CD4-positive, alpha-beta T cell treated with Interleukin-1 beta for 1 hour (primary cell): ENCODE measurements at places on chromosomes 2 and 18.

DNA sequence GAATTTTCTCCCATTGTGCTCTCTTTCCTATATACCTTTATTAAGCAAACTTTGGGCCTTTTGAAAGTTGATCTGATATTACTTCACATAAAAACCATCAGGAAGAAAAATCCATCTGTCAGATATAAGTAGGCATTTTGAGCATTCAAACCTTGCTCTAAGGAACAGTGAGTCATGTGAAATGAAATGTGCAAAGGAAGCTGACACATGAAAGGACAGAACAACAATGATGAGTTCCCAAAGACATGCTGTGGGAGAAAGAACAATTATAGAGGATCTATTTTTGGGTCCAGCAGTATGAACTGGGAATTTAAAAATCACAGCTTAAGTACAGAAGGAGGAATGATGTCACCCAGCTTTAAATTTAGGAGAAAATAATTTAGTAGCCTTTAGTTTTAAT lies 18.1 kb downstream of the CALCRL start:
- no peak for DNase-seq

DNA sequence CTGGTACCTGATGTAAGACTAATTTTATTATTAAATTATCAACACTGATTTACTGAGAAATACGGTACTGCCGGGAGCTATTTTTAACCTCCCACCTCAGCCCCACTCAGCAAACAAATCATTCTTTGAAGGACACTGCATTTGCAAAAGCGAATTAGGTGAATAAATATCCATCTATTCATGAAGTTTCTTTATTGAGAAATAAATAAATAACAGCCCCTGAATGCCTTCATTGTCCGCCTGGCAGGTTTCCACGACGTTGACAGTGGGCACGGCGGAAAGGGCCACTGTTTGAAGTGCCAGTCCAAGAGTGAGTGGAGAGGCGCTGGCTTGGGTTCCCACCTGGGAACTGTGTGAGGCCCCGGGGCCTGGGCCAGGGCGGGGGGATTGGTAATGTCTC lies 15.7 kb downstream of the C1QL2 start:
- no peak for DNase-seq

DNA sequence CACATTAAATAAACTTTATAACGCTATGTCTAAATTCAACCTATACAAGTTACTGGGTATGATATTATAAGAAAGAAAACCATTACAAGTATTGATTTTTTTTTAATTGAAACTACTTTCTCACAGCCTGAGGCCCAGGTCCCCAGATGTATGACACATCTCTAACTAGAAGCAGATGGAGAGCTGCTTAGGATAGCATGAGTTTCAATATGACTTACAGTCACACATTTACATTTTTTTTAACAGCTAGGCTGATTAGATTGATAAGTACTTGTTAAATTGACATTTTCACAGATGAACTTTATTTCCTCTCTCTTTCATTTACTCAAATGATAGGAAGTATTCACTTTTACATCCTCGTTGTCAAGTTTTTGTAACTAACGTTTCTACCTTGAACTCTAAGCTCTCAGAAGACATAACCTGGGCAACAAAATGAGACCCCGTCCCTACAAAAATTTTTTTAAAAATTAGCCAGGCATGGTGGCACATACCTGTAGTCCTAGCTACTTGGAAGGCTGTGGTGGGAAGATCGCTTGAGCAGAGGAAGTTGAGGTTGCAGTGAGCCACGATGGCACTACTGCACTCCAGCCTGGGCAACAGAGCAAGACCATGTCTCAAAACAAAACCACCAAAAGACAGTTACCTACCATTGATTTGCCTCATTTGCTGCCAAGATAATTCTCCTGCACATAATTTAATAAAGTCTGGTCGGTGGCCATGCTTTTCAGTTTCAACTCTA lies 52.4 kb downstream of the STK39 start:
- no peak for DNase-seq

GRCh38 chr18:62977512-62977911 lies 262.2 kb downstream of the PHLPP1 start:
- DNase-seq: no peak
